Uterus (tissue), 4 donors: ENCODE measurements at places on chromosomes 7 and 10. TPM values are rescaled to one million over a fixed set of nuclear protein-coding genes. Genes with fewer than 3 reads are reported as not detected.

NPTX2 gene
- total RNA-seq, result 5.5 TPM

ZSWIM8 gene
- 61.4 TPM for total RNA-seq

DNAJC30 gene
- 14.1 TPM for total RNA-seq

IFIT1B gene
- total RNA-seq, result not detected

KCNIP2 gene
- total RNA-seq, result 4.1 TPM

SPDYE2 gene
- not detected for total RNA-seq

STARD3NL gene
- 61.0 TPM for total RNA-seq

CAV1 gene
- 351 TPM for total RNA-seq

- H3K4me3 ChIP-seq, result no peak overlapping the region
- peak overlapping the region; percentile 41 for H3K27ac ChIP-seq
- DNase-seq, result peak; percentile 39
These were observed 19.3 kb upstream of the TOMM7 start for GRCh38 chr7:22841954-22842353.

DNA sequence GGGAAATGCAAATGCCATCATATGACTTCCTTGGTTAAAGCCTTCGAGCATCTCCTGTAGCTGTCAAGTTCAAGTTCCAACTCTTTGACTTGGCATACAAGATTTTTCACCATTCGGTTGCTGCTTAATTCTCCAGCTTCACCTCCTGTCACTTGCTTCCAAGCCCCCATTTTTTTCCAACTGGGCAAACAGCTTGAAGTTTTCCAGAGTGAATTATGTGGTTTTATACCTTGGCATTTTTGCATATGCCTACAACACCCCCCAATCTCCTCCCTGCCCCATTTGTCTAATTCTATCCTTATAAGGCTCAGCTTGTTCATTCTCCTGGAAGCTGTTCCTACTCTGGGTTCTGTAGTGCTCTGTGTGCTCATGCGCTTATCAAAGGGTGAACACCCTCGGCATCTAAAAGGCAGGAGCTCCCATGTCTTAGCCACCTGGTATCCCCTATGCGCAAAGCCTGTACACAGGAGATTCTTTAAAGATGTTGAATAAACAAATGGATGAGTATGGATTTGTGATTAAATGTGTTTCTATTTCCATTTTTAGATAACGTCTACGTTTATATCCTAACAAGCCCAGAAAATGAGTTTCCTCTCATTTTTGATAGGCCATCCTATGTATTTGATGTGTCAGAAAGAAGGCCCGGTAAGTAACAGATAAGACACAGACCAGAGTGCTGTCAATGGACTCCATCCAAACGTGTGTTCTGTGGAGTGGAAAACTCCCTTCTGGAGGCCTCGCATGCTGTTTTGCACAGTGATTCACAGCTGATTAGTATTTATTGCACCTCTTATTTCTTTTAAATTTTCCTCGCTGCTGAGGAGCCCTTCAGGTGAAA lies 52.5 kb downstream of the CDHR3 start:
- peak; percentile 47 for DNase-seq
- H3K27ac ChIP-seq, result peak overlapping the region; percentile 60
- H3K4me3 ChIP-seq, result no peak overlapping the region
- no peaks in the 10 kb centered on the region for H3K27me3 ChIP-seq
- no peaks in the 10 kb centered on the region for H3K36me3 ChIP-seq

DNA sequence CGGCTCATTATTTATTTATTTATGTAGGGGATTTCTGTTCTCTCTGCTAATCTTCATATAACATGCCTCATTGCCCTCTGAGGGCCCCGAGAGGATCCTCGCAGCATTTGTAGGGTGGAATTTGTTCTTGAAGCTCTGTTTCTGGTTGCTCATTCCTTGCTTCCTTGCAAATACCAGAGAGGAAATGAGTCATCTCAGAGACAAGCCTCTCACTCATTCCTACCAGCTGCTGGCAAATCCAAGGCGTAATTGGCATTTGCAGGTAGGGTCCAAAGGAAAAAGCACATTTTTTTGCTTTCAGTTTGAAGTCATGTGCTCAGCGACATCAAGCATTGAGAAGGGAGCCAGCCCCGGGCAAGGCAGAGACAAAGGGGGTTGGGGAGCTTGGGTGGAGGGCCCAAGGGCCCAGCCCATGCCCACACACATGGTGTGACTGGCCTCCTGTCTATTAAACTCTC lies 501.6 kb downstream of the GALNT17 start:
- H3K4me3 ChIP-seq, result no peak overlapping the region
- H3K4me1 ChIP-seq, result no peaks in the 10 kb centered on the region
- no peaks in the 10 kb centered on the region for H3K36me3 ChIP-seq
- DNase-seq, result no peak

DNA sequence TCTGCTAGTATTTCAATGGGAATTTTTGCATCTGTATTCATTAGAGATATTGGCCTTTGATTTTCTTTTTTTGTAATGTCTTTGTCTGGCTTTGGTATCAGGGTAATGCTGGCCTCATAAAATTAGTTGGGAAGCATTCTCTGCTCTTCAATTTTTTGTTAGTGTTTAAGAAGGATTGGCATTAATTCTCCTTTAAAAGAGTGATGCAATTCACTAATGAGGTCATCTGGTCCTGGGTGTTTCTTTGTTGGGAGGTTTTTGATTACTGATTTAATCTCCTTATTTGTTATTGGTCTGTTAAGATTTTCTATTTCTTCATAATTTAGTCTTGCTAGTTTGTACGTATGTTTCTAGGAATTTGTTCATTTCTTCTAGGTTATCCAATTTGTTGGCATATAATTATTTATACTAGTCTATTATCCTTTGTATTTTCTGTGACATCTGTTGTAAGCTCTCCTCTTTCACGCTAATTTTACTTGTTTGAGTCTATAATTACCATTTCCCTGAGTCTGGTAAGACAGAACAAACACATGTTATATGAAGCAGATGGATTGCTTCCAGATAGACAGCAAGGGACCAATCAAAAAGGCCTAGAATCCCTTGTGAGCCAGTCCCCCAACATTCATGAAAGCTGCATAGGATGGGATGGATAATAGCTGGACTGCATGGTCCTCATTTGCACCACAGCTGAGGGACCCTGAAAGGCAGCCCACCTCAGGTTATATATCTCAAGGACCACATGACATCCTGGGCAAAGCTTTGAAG lies 54.4 kb downstream of the MTPAP start:
- no peaks in the 10 kb centered on the region for H3K36me3 ChIP-seq
- H3K4me3 ChIP-seq, result no peak overlapping the region
- H3K27me3 ChIP-seq, result no peaks in the 10 kb centered on the region
- no peaks in the 10 kb centered on the region for H3K4me1 ChIP-seq
- no peak overlapping the region for H3K27ac ChIP-seq
- DNase-seq, result no peak
